Fibroblast of skin of abdomen (primary cell): ENCODE measurements at places on chromosomes 13 and 19.

GRCh38 chr19:30028992-30029343, 86.9 kb downstream of the URI1 start:
- no peak for DNase-seq

DNA sequence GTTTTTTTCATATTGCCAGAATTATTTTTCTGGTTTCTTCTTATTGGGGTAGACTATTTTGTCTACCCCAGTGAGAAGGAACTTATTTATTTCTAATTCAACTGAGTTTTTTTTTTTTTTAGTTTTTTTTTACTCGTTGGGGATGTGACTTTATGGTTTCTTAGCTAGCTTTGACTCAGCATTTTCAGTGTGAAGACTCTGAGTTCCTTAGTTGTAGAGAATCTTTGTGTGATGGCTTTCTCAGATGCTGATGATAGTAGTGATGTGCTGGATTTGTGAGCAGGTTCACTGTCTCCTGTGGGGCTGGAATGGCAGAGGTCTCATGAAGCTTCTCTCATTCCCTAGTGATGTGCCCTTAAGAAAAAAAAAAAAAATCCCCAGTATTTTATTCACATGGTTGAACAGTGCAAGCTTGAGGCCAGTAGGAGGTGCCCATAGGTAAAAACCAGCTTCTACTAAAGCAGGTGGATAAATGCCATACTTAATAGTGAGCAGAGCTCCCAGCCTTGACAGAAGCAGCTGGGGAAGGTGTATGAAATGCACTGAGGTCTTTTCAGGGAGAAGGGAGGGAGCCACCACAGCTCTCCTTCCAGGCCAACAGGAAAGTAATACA, 106.2 kb upstream of the KLF5 start:
- DNase-seq: no peak

DNA sequence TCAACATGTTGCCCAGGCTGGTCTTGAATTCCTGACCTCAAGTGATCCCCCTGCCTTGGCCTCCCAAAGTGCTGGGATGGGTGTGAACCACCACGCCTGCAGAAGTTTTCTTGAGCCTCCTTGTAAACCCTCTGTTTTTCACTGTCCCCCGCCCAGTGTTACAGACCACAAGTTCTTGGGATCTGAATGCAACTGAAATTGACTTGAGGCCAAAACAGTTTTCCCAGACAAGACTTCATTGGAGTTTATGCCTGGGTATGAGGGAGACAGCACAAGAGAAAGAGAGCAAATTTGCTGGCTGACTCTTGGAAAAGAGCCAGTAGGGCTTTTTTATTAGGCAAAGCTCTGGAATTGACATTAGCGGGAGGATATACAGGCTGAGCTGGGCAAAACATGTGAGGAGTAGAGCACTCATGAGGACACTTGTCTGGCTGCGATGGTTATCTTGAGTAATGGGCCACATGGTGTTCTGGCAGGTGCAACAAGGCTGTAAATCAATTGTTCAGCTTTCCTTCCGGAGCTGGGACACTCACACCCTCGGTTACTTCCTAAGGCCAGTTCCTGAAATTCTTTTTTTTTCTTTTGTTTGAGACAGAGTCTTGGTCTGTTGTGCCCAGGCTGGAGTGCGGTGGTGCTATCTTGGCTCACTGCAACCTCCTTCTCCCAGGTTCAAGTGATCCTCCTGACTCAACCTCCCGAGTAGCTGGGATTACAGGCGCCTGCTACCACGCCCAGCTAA, 12.7 kb upstream of the HNRNPL start:
- DNase-seq: peak; percentile 47

DNA sequence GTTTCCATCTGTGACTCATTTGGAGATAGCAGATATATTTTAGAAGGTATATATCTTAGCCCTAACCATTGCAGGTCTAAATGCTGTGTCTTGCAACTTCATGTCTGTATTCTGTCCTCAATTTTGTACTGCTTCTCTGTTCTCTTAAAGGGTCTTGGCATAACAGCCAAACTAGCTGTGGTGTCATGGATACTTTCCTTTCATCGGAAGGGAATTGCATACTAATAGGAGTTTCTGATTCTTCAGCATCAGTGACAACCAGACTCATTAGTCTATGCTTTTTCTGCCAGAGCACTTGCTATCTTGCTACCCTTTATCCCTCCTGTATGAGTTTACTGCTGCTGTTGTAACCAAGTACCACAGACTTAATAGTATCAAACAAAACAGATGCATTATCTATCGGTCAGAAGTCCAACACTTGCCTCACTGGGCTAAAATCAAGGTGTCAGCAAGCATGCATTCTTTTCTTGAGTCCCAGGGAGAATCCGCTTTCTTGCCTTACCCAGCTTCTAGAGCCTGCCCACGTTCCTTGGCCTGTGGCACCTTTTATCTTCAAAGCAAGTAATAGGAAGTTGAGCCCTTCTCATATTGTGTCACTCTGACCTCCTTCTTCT, 253.1 kb downstream of the HS6ST3 start:
- DNase-seq: no peak

DNA sequence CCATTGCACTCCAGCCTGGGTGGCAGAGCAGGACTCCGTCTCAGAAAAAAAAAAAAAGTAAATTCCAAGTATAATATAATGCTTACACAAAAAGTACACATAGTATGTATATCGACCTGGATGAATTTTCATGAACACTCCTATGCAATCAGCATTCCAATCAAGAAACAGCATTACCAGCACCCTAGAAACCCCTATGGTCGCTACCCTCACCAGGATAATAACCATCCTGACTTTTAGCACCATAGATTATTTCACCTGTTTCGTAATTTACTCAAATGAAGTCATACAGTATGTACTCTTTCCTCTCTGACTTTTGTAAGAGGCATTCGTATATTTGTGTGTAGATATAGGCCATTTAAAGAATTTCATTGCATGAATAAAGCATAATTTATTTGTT, 47.6 kb downstream of the PCDH8 start:
- DNase-seq: no peak

DNA sequence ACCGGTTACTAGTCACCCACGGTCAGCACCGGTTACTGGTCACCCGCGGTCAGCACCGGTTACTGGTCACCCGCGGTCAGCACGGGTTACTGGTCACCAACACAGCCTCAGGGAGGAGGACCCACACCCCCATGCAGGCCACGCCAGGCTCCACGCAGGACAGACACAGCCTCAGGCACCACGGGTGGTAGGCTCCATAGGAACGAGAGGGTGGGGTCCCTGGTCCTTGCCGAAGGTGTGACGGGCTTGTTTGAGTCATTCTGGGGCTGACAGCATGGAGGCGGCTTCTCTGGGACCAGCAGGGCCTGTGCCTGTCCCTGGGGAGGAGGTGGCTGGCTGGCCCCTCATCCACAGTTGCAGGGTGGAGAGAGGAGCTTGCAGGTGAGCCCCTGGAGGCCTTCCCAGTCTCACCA, 122.8 kb upstream of the SOX1 start:
- DNase-seq: no peak
